ENCODE measurements at places on chromosomes 3 and 15. TPM values are rescaled to one million over a fixed set of nuclear protein-coding genes. Genes with fewer than 3 reads are reported as not detected.

CCDC14 gene
- 59.8 TPM for total RNA-seq

GP9 gene
- total RNA-seq = not detected

AQP9 gene
- total RNA-seq = 0.52 TPM

NLGN1 gene
- 28.4 TPM for total RNA-seq

THAP10 gene
- 2.4 TPM for total RNA-seq

DUOX1 gene
- 0.13 TPM for total RNA-seq

CCR9 gene
- total RNA-seq = not detected

A4GNT gene
- not detected for total RNA-seq

SPESP1 gene
- total RNA-seq = 5.4 TPM

PXYLP1 gene
- total RNA-seq = 32.7 TPM

All from articular chondrocyte of knee joint (primary cell).